ENCODE measurements at places on chromosomes 6 and 20.

DNA sequence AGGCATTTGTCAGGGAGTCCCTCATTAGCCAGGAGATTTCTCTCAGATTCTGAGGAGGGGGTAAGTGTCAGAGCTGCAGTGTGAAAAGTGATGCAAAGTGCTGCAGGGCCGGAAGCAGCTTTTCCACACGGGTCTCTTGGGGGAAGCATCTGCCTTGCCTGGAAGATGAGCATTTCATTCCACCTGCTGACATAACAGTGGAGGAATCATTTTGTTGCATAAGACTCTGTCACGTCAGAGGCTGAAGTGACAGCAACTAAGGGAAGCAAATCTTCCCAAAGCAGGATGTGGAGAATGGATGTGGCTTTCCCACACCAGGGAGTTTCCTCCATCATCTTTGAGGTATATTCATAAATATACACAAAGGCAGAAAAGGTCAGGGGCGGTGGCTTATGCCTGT lies 22.8 kb downstream of the DCBLD1 start:
- no peak for DNase-seq

- no peak for DNase-seq
These were observed 39.8 kb upstream of the CDH22 start for GRCh38 chr20:46347841-46348803.

- no peak for DNase-seq
These were observed 4.8 kb downstream of the TGM6 start for GRCh38 chr20:2385496-2385895.

- no peak for DNase-seq
These were observed 1080.7 kb upstream of the MAP3K7 start for GRCh38 chr6:91667596-91667995.

GRCh38 chr6:227074-227782 lies 65.1 kb upstream of the DUSP22 start:
- DNase-seq = peak; percentile 54

All from stimulated activated effector memory CD8-positive, alpha-beta T cell treated with anti-CD3 and anti-CD28 coated beads, Interleukin-12 subunit alpha, Interleukin-12 subunit beta, amount 100 ng/mL, for 72 hours (primary cell).